Fibroblast of villous mesenchyme (primary cell): ENCODE measurements at places on chromosomes 11 and 22.

- peak; percentile 93 for DNase-seq
Observed at GRCh38 chr11:86816251-86816726, 15.9 kb downstream of the PRSS23 start.

DNA sequence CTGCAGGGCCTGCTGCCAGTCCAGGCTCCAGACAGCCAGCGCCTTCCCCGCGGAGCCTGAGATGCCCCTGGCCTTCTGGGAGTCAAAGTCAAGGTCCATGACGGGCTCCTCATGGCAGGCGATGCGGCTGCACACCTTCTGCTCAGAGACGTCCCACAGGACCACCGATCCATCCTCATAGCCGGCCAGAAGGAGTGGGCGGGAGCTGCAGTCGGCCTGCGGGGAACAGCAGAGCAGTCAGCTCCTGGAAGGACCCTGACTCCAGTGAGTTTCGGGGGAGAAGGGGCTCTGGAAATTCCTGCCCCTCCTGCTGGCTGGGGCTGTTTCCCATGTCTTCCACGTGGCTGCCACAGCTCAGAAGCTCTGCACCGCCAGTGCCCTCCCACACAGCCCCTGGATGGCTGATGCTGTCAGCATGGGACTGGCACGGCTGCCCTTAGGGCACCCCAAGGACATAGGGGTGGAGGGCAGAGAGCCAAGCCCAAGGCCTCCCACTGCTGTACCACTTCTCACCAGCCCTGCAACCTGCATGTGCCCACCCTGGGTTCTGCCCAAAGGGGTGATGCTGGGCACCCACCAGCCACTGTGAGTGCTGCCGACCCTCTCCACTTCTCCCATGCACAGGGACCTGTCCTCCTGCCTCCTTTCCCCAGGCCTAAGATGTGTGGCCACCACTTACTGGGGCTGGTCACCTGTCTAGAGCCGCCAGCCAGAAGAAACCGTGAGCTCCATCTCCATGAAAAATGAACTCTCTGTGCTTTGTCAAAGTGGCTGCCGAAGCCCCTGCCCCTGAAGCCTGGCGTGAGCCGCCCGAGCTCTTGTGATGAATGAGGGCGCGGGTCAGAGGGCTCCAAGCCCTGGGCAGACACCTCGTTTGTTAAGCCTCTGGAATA, 41.7 kb downstream of the TBX1 start:
- no peak for DNase-seq

- DNase-seq, result no peak
Observed at GRCh38 chr11:26767060-26767459, 45.2 kb upstream of the SLC5A12 start.

GRCh38 chr11:10639350-10639749, 54.2 kb downstream of the IRAG1 start:
- no peak for DNase-seq

- DNase-seq, result no peak
Observed at GRCh38 chr11:9386901-9387300, 2.4 kb downstream of the IPO7 start.

DNA sequence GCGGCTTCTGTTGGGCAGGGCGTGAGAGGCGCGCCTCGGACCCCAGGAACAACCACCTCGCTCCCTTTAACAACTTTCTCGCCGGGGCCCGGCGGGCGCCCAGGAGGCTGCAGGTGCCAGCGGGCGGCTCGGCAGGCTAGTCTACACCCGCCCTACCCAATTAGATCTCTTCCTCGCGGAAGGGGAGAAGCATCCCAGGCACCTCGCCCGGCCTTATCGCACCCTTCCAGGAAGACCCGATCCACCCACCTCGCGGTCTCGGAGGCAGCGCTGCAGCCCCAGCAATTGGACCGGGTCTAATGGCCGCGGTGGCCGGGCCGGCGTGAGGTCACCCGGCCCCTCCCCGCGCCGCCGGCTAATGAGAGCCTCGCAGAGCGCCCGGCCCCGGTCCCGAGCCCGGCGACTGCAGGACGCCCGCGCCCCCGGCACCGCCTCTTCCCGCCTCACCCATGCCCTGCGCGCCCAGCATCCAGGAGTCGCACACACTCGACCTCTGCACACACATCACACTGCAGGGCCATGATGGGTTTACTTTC, at the start of gene PLAAT3:
Gene PLAAT3 (minus strand): TSS at position 298 of the 536 bp plus-strand sequence. CDS start 419 bp downstream, outside the sequence.
- peak; percentile 48 for DNase-seq

- no peak for DNase-seq
Observed at GRCh38 chr11:114447444-114447843, 8.2 kb downstream of the REXO2 start.

DNA sequence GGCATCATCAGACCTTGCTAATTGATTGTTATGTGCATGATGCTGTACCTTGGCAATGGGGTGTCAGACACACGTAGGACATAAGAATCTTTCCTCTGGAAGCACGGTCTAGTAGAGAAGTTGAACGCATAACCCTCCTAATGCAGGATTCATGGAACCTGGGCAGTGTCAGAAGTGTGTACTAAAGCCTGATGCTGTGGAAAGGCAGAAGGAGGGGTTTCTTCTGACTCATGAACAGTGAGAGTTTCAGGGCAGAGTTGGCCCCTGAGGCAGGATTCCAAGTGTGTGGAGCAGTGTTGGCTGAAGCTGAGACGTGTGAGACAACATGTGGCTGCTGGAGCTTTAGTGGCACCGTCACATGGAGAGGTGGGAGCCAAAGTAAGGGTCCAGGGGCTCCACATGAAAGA, 3.5 kb downstream of the PANX1 start:
- DNase-seq, result peak; percentile 87

DNA sequence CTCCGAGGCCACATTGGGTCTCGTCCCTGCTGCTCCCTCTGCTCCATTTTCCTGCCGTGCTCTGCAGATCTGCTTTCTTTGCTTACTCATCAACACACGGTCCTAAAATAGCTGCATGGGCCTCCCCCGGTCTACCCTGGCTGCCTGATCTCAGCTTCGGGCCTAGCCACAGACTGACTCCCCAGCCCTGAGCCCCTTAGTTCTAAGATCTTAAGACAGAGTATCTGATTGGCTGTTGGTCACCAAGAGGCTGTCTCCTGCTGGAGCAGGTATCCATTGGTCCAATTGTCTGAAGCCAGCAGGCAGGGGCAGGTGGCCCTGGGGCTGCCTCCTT, 53.7 kb upstream of the NECTIN1 start:
- DNase-seq, result no peak

GRCh38 chr11:62143727-62144126, 19.9 kb downstream of the INCENP start:
- DNase-seq, result no peak

GRCh38 chr11:91188484-91188883, 965.6 kb upstream of the CHORDC1 start:
- no peak for DNase-seq

GRCh38 chr11:85710917-85711316, 24.9 kb upstream of the CCDC89 start:
- DNase-seq, result peak; percentile 50

GRCh38 chr11:69369210-69369825, 75.4 kb downstream of the MYEOV start:
- no peak for DNase-seq

GRCh38 chr11:122023614-122024250, 92.3 kb downstream of the BLID start:
- DNase-seq, result peak; percentile 45

DNA sequence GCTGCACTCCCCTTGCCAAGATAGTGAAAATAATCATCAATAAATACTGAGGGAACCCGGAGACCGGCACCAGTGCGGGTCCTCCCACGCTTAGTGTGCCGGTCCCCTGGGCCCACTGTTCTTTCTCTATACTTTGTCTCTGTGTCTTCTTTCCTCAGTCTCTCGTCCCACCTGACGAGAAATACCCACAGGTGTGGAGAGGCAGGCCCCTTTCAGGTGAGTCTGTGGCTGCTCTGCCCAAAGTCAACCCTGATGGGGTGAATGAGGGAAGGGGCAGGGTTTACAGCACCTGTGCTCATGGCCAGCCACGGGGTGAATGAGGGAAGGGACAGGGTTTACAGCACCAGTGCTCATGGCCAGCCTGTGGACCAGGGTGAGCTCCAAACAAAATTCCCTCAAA, 4.7 kb downstream of the BET1L start:
- no peak for DNase-seq

GRCh38 chr11:489610-490185, 17.3 kb downstream of the RNH1 start:
- no peak for DNase-seq

DNA sequence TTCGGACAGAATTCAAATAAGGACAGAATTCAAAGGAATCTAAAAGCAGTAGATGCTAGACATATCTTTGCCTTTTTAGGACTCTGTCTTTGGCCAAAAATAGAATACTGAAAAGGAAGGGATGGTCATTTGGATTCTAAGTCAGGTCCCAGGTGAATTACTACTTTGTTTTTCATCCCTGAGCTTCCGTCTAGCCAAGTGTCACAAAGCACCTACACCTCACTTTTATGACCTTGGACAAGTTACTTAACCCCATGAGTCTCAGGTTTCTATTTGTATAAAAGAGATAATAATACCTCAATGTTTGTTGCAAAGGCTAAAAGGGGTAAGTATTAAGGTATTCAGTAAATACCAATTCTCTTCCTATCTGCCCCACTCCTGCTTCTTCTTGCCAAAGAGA, 7.3 kb downstream of the KIF18A start:
- DNase-seq, result no peak

- DNase-seq, result no peak
Observed at GRCh38 chr11:118629761-118630661, 22.6 kb downstream of the PHLDB1 start.

GRCh38 chr22:22599248-22599647, 40.2 kb upstream of the PRAME start:
- DNase-seq, result no peak

- peak; percentile 54 for DNase-seq
Observed at GRCh38 chr11:93577286-93577685, 34.1 kb upstream of the SMCO4 start.

- peak; percentile 41 for DNase-seq
Observed at GRCh38 chr22:43007519-43008102, 7.3 kb downstream of the PACSIN2 start.

DNA sequence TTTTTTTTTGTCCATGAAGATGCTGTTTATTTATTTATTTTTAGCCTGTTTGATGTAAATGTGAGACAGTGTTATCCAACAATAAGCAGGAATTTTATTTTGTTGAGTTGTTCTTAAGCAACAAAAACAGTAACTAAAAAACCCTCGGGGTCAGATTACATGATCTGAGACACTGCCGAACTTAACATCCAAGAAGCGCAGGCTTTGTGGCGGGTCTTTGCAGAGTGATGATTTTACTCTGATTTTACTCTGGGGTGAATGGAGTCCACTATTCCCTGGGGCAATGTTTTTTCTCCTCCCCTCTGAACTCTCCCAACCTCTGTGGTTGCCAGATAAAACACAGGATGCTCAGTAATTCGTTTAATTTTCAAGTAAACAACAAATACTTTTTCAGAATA, 450.1 kb upstream of the B3GAT1 start:
- peak; percentile 5 for DNase-seq

- no peak for DNase-seq
Observed at GRCh38 chr11:125201525-125202141, 37.1 kb downstream of the PKNOX2 start.

DNA sequence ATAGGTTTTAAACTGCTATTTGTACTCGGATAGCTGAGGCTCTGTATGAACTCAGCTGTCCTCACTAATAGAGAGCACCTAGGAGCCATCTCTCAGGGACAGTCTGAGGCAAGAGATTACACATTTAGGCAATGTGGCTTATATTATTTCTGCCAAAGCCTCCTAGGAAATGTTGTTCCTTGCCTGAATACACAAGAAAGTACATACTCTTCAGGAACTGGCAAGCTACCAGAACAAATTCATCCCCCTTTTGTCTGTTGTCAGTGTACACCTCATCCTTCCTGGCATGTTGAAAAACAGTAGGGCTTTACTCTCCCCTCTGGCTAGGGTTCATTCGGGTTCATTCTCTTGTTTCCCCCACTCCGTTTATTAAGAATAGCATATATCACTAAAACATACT, 615.9 kb upstream of the FAT3 start:
- DNase-seq, result no peak

DNA sequence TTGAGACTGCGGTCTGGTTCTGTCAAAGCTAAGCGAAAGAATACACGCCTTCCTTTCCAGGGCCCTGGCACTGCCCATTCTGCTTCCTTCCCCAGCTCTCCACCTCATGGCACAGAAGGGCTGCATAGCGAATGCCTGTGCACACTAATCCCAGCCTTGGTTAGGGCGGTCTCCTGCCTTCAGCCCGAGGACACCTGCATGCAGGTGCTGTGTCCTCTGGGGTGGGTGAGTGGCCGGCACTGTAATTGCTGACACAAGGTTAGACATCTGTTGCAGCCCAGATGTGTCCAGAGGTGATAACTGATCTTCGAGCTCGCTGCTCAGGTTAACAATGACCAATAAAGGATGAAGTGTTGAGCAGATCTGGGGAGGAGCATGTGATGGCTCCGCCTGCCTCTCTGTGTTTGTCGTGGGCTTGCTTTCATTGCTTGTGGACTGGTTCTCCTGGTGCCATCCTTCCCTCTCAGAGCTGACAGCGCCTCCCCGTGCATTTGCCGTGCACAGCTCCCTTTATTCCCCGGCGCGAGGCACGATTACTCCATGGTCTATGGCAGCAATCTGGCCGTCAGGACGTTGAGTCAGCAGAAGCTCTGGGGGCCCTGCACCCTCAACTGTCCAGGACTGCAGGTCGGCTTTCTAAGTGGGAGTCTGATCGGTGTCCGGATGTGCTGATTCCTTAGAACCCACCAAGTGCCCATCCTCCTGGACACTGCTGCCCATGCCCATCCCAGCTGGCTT, 1088.2 kb downstream of the BRD1 start:
- DNase-seq, result no peak

DNA sequence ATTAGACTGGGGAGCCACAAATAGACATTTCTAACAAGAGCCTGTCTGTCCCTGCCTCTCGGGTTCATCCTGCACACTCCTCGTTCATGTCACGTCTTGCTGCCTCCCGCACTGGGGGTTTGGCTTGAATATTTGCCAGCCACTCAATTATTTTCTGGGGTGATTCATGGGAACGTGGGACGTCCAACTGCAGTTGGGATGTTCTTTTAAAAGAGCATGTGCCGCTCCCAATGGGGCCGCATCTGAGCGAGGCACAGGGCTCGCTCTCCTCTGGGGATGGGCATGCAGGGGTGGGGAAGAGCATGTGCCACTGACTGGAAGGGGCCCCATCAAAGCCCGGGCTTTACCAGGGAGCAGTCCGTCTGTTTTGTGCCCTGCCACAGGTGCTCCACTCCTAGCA, 43.4 kb downstream of the PARVG start:
- no peak for DNase-seq
